Right ventricle myocardium superior (tissue), 1 donor: ENCODE measurements at places on chromosomes 16 and 17. TPM values are rescaled to one million over a fixed set of nuclear protein-coding genes. Genes with fewer than 3 reads are reported as not detected.

Gene PLXDC1
- 14.1 TPM for total RNA-seq

Gene SULT1A2
- 1.0 TPM for total RNA-seq

Gene OR1A1
- not detected for total RNA-seq

Gene MAP2K6
- 2.8 TPM for total RNA-seq

Gene IGSF6
- 2.5 TPM for total RNA-seq

Gene TMIGD1
- not detected for total RNA-seq

Gene CA5A
- not detected for total RNA-seq

Gene LRRC37A
- 1.3 TPM for total RNA-seq

Gene TMEM94
- total RNA-seq, result 38.0 TPM

Gene AOC2
- total RNA-seq, result 0.32 TPM

Gene RND2
- 0.65 TPM for total RNA-seq

Gene OR3A3
- not detected for total RNA-seq
